Heart left ventricle (tissue), 16 donors: ENCODE measurements at places on chromosomes 7 and 10. TPM values are rescaled to one million over a fixed set of nuclear protein-coding genes. Genes with fewer than 3 reads are reported as not detected.

Gene NUTM2E
- polyA plus RNA-seq, result 0.40 TPM

Gene SMKR1
- not detected for polyA plus RNA-seq

Gene CPA1
- polyA plus RNA-seq, result not detected

Gene PTF1A
- polyA plus RNA-seq, result not detected

Gene CALCR
- polyA plus RNA-seq, result not detected

Gene HMX3
- not detected for polyA plus RNA-seq

Gene CALML3
- not detected for polyA plus RNA-seq

Gene TES
- polyA plus RNA-seq, result 66.9 TPM

Gene SNX13
- polyA plus RNA-seq, result 16.3 TPM

Gene USP54
- polyA plus RNA-seq, result 9.1 TPM
